ENCODE measurements at places on chromosomes 16 and 17.

DNA sequence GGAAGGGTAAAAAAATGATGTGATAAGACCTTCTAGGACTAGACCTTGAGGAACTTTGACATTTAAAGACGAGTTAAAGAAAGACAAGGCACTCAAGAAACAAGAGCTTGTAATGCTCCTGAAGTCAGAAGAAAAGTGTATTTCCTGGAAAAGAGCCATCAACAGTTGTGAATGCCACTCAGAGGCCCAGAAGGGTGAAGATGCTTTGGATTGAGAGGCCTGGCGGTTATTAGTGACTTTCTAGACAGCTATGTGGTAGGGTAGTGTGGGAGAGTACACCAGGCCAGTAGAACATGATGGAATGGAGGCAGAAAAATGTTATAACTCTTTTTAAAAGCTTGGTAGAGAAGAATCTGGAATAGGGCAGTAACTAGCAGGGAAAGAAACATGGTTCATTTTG is 34.1 kb upstream of the ANKFN1 start:
- no peak for DNase-seq

DNA sequence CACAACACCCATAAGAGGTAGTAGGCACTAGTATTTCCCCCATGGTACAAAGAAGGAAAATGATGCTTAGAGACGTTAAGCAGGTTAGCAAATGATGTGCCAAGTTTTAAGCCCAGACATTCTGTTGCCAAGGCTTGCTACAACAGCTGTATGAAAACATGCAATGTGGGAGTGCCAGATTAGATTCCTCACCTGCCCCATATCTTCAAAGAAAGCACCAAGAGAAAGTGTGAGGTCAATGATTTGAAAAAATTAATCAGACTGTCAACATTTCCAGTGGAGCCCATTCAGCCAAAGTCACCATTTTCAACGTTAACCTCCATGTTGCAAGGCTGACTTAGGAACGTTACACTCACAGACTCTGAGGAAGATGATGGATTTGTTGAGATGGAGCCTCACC is 61.5 kb downstream of the PCTP start:
- no peak for DNase-seq

- DNase-seq: no peak
These were observed 180.1 kb downstream of the PARN start for GRCh38 chr16:14449790-14450480.

DNA sequence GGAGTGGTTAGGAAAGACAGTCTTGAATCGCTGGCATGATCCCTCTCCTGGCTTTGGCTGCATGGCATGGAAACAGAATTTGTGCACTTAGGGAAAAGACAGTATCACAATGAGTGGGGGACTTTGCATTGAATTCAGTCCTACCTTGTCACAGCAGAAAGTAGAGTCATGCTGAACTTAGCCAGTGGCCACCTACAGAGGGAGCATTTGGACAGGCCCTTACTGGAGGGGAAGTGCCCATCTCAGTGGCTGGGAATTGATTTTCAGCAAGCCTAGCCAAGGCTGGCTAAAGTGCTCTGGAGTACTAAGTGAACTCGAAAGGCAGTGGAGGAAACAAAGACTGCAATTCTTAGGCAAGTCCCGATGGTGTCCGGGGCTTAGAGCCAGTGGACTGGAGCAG is 364.3 kb upstream of the TOM1L1 start:
- DNase-seq: no peak
